Skeletal muscle cell (primary cell): ENCODE measurements at places on chromosomes 7 and 10.

DNA sequence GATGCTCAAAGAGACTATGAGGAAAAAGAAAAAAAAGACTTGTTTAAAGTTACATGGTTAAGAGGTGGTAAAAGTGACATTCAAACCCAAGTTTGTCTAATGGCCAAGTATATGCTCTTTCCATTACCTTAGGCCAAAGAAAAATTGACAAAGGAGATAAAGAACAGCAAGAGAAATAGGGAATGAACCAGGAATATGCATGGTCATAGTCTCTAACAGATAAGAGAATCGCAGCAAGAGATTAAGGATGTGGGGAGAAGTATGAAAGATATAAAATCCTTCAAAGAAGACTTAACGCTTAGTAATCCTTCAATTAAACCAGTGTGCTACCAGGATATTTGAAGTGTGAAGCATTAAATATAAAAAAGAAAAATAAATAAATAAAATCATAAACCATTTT is 23.2 kb upstream of the LRRN3 start:
- no peak for DNase-seq

GRCh38 chr10:35451151-35452016 is 115.1 kb downstream of the CCNY start:
- no peak for DNase-seq

- no peak for DNase-seq
Observed at GRCh38 chr7:2598154-2598823, 33.5 kb upstream of the TTYH3 start.

GRCh38 chr10:1515780-1516491 is 221.4 kb downstream of the ADARB2 start:
- DNase-seq, result no peak

DNA sequence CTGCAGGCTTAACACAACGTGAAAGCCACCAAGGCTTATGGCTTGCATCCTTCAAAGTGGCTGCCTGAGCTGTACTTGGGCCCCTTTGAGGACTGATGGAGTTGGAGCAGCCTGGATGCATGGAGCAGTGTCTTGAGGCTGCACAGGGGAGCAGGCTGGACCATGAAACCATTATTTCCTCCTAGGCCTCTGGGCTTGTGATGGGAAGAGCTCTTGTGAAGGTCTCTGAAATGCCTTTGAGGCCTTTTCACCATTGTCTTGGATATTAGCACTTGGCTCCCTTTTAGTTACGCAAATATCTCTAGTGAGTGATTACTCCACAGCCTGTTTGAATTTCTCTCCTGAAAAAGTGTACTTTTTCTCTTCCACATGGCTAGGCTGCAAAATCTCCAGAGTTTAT is 201.2 kb upstream of the NPY start:
- DNase-seq, result no peak
